ENCODE measurements at places on chromosomes 16 and 17.

DNA sequence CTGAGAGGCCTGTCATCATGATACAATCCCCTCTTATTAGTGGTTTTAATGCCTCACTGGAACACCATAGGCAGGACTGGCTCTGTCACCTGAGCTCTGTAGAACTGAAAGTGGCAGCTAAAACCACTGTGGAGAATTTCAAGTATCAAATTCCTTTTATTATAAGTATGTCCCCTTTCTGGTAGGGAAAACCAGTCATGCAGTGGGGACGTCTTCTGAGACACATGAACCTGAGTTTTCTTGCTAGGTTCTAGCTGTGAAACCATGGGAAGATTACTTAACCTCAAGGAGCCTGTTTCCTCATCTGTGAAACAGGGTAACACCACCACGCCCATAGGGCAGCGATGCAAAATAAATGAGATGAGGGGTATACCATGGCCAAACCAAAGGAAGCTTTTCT, 4.7 kb downstream of the VAC14 start:
- peak; percentile 58 for DNase-seq

GRCh38 chr17:45824901-45825492, 19.7 kb upstream of the SPPL2C start:
- DNase-seq, result no peak

- no peak for DNase-seq
These were observed 2.4 kb upstream of the TEKT3 start for GRCh38 chr17:15343749-15344148.

DNA sequence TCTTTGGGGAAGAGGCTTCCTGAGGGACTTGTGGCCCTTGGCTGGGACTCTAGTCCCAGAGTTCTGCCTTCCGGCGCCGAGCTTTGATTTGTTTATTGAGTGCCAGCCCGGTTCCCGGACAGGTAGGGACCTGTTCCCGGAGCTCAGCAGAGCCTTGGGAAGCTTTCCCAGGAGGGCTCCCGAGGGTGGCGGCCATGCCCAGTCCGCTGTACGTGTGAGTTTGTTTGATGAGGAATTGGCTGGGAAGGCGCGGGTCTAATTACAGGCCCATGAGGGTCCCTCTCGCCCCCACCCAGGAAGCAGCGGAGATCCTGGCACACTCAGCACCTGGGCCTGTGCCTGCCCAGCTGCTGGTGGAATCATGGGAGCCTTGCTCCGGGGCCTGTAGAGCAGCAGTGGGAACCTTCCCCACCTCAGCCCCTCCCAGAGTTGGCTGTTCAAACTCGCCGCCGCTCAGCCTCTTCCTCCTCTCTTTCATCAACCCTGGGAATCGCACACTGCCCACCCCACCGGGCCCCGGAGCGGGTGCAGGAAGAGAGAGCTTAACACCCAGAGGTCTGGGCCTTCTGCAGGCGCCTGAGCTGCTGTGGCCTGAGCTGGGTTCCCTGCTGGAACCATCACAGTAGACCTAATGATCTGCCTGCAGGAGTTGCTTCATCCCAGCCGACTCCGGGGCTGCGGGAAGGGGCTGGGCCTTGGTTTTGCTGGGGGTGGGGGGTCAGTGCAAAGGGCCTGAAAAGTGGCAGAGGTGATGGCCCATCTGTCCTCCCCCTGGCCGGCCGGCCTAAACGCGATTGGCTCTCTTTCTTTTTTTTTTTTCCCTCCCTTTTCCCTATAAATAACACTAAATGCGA, 313.7 kb downstream of the SEC14L1 start:
- no peak for DNase-seq

- peak; percentile 57 for DNase-seq
These were observed 66.4 kb downstream of the CYB5B start for GRCh38 chr16:69490707-69491324.

DNA sequence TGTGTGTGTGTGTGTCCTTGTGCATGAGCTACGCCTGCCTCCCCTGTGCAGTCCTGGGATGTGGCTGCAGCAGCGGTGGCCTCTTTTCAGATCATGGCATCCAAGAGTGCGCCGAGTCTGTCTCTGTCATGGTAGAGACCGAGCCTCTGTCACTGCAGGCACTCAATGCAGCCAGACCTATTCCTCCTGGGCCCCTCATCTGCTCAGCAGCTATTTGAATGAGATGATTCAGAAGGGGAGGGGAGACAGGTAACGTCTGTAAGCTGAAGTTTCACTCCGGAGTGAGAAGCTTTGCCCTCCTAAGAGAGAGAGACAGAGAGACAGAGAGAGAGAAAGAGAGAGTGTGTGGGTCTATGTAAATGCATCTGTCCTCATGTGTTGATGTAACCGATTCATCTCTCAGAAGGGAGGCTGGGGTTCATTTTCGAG, 22.5 kb downstream of the STAT5A start:
- no peak for DNase-seq

- no peak for DNase-seq
These were observed 748 bp downstream of the ATF7IP2 start for GRCh38 chr16:10386517-10387100.

- DNase-seq, result no peak
These were observed 54.9 kb downstream of the IKZF3 start for GRCh38 chr17:39809221-39809620.

GRCh38 chr17:67610061-67610460, 107.7 kb upstream of the NOL11 start:
- DNase-seq, result peak; percentile 73

- DNase-seq, result no peak
These were observed 722.0 kb upstream of the SOX9 start for GRCh38 chr17:71398800-71399219.

- DNase-seq, result no peak
These were observed 3.0 kb downstream of the NGFR start for GRCh38 chr17:49498029-49498615.

DNA sequence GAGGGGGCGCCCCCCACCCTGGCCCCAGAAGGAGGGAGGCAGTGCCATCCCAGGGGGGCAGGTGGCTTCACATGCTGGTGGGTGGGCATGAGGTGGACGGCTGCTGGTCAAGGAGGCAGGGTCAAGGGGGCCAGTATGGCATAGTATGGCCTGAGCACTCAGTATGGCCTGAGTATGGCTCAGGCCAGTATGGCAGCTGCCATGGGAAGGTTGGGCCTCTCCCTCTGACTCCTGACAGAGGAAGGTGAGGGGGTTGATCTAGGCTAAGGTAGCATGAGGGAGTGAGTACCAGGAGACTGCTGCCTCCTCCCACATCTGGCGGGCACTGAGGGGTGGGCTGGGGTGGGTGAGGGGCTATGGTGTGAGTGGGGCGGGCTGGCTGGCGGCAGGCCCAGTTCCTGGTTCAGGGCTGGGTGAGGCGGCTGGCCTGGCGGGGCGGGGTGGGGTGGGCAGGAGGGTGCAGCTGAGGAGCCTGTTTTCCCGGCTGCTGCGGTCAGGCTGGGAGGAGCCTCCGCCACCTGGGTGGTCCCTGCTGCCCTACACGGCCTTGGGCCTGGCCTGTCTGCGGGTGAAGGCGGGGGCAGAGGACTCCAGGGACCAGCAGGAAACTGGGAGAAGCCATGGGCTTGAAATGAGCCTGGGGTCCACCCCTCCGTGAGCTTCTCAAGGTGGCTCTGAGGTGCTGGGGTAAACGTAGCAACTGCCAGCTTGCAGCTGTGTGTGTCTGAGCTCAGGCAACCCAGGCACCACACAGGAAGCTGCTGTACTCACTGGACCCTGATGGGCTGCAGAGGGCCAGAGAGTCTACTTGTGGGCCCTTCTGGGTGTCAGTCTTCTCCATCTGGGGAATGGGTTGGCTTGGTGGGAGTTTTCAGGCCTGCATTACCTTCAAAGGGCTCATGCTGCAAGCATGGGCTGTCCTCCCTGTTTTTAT, 57.0 kb downstream of the RAI1 start:
- peak; percentile 52 for DNase-seq

DNA sequence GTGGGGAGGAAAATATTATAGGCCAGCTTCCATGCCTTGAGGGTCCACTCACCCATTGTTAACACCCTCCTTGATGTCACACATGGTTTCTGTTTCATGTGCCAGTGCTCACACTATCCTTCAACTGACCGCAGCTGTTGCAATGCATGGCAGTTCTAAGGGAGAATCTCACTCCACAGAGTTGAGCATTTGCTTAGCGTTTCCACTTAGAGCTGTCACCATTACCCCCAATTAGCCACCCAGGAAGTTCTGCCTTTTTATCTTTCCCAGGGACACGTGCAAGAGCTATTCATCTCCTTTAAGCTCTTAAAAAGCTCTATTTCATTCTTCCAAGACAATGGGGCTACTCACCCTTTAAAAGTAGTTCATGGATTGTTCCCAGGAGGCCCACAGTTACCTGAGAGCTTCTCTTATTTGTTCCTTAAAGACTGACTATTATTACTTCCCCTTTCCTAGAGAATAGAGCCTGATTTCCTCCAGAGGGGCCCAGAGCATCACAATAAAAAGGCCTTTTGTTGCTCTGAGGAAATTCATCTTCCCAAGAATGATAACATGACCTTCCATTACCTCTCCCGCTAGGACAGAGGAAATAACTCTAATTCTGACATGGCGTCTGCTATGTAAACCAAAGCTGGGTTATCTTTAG, 126.8 kb downstream of the CACNG3 start:
- no peak for DNase-seq

GRCh38 chr17:14061666-14062560, 7.4 kb upstream of the COX10 start:
- DNase-seq, result peak; percentile 24

DNA sequence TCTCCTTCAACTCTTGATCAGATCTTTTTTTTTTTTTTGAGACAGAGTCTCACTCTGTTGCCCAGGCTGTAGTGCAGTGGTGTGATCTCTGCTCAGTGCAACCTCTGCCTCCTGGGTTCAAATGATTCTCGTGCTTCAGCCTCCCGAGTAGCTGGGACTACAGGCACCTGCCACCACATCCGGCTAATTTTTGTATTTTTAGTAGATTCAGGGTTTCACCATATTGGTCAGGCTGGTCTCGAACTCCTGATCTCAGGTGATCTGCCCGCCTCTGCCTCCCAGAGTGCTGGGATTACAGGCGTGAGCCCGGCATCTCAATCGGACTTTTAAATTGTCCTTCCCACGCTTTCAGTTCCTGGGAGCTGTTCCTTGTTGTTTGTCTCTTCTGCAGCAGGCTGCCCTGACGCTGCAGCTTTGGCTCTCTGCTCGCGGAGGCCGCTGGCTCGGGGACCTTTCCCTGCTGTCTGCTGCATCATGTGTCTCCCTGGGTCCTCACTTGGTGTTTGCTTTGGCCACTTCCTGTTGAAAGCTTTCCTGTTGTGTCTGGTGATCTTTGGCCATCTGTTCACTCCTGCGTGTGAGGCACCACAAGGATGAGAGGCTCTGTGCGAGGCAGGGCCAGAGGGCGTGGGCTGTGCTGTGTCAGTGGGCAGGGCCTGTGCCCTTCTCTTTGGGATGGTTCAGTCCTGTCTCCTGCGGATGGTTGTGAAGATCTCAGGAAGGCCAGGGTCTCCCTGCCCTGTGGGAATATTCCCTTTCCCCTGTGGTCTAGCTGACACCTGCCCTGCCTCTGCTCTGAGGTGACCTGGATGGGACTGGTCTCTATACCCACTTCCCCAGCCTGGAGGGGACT, 18.4 kb upstream of the CAPN15 start:
- DNase-seq, result no peak

- DNase-seq, result no peak
These were observed 4.7 kb downstream of the SOCS3 start for GRCh38 chr17:78355045-78355641.

GRCh38 chr17:79954281-79955166, 81.1 kb downstream of the TBC1D16 start:
- peak; percentile 52 for DNase-seq

DNA sequence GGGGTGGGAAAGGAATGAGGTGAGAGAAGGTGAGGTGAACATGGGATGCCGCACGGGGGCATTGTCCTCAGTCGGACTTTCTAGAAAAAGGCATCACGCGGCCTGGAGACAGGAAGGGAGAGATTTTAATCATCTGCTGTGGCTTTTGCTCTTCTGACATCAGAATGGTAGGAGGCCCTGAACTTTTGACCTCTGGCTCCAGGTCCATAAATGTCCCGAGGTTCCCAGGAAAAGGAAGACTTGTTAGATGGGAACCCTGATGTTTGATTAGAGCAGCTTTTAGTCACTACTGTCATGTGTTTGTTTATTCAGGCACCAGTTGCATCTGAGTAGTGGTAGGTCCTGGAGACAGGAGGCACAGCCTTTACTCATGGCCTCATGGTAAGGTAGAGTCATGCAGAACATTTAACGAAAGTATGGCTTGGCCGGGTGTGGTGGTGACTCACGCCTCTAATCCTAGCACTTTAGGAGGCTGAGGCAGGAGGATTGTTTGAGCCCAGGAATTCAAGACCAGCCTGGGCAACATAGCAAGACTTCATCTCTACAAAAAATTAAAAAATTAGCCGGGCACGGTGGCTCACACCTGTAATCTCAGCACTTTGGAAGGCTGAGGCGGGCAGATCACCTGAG, 203.1 kb downstream of the MSI2 start:
- DNase-seq, result no peak

GRCh38 chr17:81046132-81046769, 11.3 kb downstream of the BAIAP2 start:
- no peak for DNase-seq

- no peak for DNase-seq
These were observed 51.2 kb downstream of the RAI1 start for GRCh38 chr17:17732444-17732843.

DNA sequence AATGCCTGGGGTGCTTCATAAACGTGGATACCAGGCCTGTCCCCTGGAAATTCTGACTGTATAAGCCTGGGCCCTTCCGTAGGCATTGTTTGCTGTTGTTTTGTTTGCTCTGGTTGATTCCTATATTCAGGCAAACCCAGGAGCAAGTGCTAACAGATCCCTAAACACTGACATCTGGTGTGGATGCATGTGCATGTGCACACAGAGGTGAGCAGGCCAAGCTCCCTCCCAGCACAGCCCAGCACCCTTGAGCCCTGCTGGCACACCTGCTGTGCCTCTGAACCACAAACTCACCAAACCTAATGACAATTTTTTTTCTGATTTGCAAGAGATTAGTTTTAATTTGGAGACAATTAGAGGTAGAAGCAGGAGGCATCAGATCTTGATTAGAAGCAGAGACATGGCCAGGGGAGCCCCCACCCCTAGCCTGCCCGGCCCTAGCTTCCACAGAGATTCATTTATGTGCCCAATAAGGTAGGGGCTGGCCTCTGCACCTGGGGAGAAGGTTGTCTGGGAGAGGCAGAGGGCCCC, 40.4 kb downstream of the TMEM132E start:
- no peak for DNase-seq

All from thyroid gland (tissue), 4 donors.